NCI-H2227 treated with DMSO at 0.1 percent for 48 hours (cell line): ENCODE measurements at places on chromosomes 13 and 19.
A peak's percentile ranks its signal among the peaks of the same experiment; 100 is the strongest.

GRCh38 chr13:100644371-100644770 is 30.2 kb downstream of the TMTC4 start:
- peak; percentile 42 for DNase-seq

DNA sequence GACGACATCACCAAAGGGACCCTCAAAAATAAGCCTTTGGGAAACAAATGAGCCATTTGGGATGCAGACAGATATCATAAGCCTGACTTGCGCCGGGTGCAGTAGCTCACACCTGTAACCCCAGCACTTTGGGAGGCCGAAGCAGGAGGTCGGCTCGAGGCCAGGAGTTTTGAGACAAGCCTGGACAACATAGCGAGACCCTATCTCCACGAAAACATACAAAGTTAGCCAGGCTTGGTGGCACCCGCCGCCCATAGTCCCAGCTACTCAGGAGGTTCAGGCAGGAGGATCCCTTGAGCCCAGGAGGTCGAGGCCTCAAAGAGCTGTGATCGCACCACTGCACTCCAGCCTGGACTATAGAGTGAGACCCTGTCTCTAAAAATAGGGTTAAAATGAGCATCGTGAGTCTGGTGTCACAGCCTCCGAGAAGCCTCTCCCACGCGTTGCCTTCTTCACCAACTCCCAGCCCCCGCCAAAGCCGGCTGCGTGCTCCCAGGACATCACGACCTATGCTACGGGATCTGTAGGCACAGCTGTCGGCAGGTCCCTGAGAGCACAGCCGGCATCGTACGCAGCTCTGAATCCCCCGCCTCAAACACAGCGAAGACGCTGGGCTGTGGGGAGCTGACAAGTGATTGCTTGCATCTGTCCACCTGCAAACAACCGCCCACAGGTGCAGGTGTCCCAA is 1.6 kb downstream of the REXO1 start:
- no peak for DNase-seq

DNA sequence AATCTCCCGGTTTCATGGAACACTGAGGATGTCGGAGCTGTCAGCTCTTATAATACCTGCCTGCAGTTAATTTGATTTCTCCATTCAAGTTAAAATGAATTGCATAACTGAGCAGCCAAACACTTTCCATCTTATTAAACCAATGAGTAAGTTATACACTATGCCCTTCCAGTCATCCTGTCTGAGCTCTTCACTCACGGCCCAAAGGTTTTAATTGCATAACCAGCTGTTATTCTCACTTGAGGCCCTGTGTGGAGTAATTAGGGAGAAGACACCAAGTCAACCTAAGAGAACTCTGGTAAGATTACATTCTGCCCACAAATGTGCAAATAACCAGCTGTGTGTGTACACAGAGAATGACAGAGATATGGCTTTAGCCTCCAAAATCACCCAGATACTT is 303.5 kb downstream of the TBC1D4 start:
- no peak for DNase-seq

DNA sequence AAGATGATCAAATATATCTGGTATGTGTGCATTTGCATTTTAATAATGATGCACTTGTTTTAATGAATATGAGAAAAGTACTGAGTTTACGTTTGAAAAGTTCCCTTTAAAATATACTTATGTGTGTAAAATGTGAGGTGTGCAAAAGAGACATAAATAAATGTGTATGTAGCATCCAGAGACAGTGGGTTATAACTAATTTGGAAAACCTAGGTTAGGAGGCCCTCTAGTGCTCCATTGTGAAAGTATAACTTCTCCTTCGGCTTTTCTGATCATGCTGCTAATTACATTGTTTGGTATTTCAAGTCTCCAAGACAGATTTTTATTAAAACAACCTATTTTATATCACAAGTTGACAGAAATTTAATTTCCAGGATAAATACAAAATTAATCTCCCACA is 30.1 kb downstream of the SCEL start:
- DNase-seq, result no peak

GRCh38 chr19:33622505-33622808 is 704 bp downstream of the CHST8 start:
- peak; percentile 57 for DNase-seq

- no peak for DNase-seq
These were observed at the start of gene LPAR6 for GRCh38 chr13:48412881-48413351. TSS of gene LPAR6 (minus strand) at chr13:48413113. CDS start at chr13:48412423, 690 bp downstream.

- no peak for DNase-seq
These were observed 58.7 kb upstream of the KLF5 start for GRCh38 chr13:73000027-73000674.

DNA sequence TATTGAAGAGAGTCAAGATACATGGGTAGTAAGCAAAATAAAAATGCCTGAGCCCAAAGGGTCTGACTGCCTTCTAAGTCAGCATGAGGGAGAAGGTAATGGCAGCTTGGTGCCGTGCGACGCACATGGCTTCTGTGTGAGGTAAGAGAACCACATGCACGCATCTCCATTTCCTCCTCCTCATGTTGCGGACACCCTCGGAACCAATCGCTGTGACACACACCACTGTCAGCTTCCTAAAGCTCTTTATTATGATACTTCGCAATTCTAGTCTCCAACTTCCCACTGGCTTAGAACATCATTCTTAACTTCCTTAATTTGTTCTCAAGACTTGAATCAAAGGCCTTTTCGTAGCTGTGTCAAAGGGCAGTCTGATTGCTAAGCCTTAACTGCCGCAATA is 170.1 kb downstream of the OXGR1 start:
- no peak for DNase-seq

DNA sequence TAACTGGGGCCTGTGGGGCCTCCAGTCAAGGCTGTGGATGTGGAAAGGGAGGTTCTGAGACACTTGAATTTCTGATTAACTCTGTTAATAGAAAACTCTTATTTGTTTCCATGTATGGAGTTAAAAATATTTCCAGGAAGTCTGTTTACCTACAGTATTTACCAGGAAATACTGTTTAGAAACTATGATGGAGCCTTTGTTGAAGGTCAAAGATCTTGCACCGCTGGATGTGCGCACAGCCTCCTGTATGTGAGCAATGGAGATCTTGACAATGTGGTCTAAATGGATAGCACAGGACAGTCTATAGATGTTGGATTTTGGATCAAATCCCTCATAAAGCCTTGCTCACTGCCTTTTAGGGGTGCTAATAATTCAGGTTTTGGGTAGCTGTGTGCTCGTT is 268.4 kb downstream of the DLEU7 start:
- DNase-seq, result no peak

GRCh38 chr19:50876456-50876855 is 3.2 kb downstream of the KLK2 start:
- no peak for DNase-seq

DNA sequence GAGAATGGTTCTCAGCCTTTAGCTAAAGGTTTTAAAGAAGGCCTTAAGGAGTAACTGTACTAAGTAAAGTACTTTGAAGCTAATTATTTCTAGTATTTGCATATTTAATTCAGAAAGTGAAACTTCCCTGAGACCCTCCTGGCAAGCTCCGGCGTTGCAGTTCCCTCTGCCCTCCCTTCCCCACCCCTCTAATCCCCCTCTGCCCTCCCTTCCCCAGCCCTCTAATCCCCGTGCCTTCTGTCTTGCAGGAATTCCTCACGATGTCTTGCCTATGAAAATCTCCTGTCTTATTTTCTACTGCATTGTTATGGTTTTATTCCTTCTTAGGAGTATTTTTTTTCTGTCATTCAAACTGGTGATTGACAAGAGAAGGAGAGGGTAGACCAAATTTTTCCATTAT is 236.9 kb downstream of the COL4A1 start:
- no peak for DNase-seq

GRCh38 chr13:32911506-32911905 is 104.7 kb upstream of the KL start:
- peak; percentile 2 for DNase-seq

- no peak for DNase-seq
These were observed 26.9 kb downstream of the MED4 start for GRCh38 chr13:48068036-48068435.

DNA sequence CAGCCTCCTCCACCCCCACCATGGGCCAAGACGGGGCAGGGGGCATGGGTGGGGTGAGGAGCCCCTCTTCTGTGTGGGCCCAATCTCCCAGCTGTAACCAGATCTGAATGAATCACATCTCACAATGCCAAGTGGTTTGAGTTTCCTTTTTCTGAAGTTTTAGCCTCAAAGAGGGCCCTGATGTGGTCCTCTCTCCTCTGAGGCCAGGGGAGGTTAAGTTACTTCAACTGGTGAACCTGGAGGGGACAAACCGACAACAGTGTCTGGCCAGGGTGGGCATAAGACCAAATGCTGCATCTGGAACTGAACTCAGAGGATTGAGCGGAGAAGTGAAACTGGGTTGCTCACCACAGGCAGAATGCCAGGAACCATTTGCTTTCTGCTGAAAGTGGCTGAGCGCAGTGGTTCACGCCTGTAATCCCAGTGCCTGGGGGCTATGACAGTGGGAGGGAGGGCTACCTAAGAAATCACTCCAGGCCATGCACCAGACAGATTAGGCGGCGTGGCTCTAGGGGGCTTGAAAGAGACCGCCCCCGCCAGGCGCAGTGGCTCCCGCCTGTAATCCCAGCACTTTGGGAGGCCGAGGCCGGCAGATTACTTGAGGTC is 15.4 kb upstream of the IRGC start:
- DNase-seq, result no peak

DNA sequence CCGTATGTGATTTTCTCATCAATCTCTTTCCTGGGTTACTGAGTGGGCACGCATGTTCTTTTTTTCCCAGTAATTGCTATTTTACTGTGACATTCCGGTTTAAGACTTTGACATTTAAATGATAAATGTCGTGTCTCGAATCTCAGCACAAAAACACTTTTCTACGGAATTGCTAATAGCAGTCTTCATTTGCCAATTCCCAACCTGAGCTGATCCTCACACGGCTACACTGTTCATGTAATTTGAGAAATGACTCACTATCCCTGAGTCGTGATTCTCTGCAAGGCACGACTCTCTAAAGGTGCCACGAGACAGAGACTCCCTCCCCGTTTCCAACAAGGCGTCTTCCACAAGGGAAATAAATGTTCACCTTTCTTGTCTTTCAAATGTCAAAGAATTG is 88.7 kb upstream of the USP29 start:
- DNase-seq, result peak; percentile 43

GRCh38 chr19:20289186-20289585 is 122.2 kb downstream of the ZNF486 start:
- DNase-seq, result no peak

DNA sequence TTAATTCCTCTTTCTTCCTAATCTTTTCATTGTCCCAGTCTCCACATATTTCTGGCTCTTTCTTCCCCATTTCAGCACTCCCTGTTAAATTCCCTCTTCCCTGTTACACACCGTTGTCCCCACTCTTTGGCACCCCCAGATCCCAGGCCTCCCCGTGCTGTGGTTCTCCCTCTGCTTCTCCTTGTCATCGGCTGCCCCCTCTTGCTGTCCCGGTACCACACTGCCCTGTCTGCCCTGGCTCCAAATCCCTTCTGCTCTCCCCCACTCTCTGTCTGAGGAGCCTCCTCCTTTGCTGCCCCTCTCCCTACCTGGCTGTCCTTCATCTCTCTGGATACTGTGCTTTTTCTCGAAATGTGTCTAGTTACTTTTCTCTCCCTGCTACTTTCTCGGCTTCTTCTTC is 983 bp downstream of the ZNF415 start:
- no peak for DNase-seq

DNA sequence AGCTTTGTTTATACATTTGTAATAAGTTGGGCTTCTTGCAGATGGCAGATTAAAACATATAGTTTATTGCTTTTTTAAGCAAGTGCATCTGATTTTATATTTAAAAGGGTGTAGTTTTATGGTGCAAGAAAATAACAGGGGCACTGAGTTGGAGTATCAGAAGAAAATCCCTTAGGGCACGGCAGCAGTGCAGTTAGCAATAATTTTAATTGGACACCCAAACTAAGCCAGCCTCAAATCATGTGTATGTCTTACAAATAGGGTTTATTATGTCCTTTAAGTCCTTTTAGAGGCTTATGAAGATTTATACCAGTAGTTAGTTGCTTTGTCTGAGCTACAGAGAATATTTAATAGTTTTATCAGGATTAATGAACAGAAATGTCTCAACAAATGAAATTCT is 57.5 kb downstream of the GPC6 start:
- DNase-seq, result no peak

DNA sequence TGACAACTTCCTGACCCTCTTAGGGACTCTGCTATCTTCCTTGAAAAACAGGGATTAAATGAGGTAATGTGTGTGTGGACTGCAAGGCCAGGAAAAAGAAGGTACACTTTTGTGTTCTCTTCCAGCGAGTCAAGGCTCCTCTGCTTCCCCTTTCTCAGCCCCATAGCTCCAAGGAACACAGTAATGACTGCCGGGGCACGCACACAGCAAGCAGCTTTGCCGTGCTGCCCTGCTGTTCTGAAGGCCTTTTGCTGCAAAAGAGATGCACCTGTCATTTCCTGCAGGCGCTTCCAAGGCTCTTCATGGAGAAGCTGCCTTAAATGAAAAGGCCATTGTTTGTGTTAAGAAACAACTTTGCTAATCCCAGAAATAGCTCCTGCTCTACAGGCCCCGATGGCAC is 84.6 kb downstream of the CYSLTR2 start:
- no peak for DNase-seq

GRCh38 chr13:46315491-46316075 is 71.5 kb downstream of the RUBCNL start:
- no peak for DNase-seq

DNA sequence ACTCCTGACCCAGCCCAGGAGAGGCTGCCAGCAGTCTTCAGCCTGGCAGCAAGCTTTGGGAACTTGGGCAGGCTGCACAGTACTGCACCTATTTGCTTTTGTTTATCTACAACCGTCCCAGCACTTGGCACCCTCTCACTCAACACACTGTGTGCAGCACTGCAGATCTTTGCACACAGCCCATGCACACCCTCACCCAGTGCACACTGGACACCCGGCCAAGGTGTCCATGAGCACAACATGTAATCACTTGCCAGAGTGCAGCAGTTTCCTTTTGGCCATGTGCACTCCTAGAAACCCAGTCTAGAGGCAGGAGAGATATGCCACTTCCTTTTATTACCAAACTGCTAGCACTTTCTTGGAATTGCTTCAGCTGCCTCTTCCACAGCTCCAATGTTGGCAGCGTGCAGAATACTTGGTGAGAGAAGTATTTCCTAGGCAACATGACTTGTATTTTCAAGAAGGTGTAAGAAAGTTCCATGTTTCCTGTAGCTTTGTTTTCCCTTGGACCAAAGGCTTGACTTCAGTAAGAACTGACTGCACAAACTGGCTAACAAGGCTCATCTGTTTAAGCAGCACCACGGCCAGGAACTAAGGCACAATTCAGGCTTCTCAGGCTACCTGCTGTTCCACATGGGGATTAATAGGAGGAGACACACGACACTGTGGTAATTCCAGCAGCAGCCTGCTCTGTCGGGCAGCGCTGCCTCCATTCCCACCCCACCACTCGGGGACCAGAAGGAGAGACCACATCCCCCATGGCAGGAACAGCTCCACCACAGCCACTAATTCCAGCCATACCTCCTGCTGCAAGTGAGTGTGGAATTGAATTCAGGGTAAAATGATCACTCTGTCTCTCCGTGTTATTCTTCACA is 15.3 kb downstream of the ATP7B start:
- DNase-seq, result no peak
